Mesenteric fat pad (tissue), 1 donor: ENCODE measurements at places on chromosomes 7 and 10.

DNA sequence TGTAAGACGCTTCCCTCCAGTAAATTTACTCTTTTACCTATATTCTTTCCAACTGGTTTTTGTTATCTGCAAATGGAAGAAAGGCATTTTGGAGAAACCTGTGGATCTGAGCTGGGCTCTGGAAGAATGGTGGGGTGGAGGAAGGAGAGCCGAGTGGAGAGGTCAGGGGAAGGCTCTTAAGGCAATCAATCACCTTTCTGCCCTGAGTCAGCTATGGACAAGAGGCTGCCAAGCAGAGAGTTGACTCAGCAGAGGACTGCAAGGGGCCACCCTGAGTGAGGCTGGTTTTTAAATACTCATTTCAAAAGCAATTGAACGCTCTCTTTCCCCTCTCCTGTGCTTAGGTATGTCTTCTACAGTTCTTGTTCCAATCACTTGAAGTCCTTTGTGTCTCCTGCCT lies 81.8 kb downstream of the SPAG6 start:
- DNase-seq: no peak

- no peak for DNase-seq
Measured at GRCh38 chr10:91603931-91604331, 28.9 kb downstream of the PPP1R3C start.

- no peak for DNase-seq
Measured at GRCh38 chr10:51542853-51543252, 156.5 kb downstream of the CSTF2T start.

DNA sequence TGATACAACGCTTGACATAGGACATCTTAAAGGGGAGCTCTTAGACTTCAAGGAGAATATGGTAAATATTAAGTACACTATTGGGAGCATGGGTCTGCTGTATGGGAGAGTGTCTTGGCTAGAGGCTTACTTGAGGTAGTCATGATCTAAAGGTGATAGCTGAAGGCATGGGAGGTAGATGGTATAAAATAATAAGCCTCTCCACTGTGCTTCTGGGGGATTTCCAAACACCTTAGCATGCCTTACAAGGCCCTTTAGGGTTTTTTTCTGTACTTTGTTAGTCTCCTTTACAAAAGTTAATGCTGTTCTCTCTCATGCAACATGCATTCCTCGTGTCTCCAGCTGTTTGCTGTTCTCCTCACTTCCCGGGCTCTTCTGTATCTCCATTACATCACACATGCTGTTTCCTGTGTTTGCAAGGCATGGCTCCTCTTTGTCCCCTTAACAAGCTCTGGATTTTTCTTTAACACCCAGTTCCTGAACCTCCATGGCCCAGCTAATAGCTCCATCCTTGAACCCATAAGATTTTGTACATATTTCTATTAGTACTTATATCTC lies 449.7 kb downstream of the AUTS2 start:
- DNase-seq: no peak

DNA sequence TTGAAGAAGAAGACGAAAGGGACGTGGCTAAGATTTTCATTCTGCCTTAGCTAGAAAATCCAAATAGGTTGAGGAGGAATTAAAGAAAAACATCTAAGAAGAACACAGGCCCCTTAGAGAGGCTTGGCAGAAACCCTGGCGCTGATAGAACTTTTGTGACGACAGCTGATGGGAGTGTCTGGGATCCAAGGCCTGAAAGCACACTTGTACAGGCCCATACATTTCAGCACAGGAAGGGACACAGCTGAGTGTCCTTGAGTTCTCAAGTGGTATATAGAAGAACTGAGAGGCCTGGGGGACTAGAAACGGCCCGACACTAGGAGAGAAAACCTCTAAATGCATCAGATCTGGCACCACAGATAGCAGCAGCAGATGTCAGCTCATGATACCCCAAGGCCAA lies 39.5 kb downstream of the PRPS1L1 start:
- DNase-seq: no peak

DNA sequence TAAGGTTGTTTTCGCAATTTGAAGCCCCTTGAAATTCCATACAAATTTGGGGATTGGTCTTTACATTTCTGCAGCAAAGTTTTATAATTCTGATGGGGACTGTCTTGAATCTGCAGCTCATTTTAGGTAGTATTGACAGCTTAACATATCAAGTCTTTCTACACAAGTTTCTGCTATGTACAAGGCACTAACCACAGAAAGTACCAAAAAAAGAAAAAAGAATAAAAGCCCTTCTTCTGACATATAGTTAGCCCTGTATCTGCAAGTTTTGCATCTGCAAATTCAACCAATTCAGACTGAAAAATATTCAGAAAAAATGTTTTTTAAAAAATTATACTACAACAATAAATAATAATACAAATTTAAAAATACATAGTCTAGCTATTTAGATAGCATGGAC lies 15.3 kb downstream of the POT1 start:
- no peak for DNase-seq

- no peak for DNase-seq
Measured at GRCh38 chr7:87413951-87414793, 61.3 kb downstream of the ABCB4 start.

DNA sequence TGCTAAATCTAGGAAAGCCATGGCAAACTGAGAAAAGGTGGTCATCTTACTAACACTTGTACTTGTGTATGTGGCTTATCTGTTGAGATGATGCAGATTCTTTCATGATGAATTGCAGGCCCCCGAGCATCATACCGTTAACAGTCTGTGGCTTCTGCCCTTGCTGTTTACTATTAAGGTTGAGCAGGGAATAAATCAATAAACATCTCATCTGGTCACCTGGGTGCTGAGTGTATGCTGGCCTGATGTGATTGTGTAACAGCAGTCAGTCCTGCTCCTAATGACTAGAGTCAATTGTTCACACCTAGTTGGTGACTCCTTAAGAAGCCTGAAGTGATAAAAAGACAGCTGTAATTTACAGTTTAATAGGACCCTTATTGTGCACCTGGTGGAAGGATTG lies 8.3 kb upstream of the GNAT3 start:
- no peak for DNase-seq

GRCh38 chr7:114663502-114663901 lies 248.9 kb downstream of the FOXP2 start:
- DNase-seq: no peak

DNA sequence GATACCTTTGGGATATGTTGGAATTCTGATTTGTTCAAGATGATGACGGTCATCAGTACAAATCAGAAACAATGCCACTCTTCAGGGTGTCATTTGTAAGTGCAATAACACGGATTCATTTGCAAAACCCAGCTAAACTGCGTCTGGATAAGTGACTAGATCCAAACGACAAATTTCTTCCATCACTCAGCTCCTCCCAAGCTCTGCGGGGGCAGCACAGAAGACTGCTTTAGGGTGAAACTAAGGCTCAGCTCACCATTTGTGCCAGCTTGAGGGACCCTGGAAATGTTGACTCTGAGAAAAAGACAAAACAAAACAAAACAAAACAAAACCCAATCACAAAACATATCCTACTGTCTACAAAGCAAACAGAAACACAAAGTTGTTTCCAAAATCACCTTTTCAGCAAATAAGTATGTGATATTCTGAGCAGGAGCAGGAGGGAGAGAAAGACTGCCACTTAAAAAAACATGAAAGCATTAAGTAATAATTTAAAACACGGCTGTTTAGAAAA lies 8.0 kb downstream of the EVX1 start:
- DNase-seq: no peak

DNA sequence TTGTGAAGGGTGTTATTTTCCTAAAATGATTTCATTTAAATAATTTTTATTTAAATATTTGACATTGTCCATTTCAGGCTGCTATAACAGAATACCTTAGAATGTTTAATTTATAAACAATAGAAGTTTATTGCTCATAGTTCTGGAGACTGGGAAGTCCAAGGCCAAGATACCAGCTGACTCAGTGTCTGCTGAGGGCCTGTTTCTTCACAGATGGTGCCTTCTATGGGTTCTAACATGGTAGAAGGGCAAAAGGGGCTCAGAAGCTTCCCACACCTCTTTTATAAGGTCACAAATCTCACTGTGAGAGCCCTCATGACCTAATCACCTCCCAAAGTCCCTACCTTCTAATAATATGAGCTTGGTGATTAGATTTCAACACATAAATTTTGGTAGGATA lies 50.7 kb downstream of the MTURN start:
- DNase-seq: no peak
